ENCODE measurements at places on chromosomes 4 and X. TPM values are rescaled to one million over a fixed set of nuclear protein-coding genes. Genes with fewer than 3 reads are reported as not detected.

DNA sequence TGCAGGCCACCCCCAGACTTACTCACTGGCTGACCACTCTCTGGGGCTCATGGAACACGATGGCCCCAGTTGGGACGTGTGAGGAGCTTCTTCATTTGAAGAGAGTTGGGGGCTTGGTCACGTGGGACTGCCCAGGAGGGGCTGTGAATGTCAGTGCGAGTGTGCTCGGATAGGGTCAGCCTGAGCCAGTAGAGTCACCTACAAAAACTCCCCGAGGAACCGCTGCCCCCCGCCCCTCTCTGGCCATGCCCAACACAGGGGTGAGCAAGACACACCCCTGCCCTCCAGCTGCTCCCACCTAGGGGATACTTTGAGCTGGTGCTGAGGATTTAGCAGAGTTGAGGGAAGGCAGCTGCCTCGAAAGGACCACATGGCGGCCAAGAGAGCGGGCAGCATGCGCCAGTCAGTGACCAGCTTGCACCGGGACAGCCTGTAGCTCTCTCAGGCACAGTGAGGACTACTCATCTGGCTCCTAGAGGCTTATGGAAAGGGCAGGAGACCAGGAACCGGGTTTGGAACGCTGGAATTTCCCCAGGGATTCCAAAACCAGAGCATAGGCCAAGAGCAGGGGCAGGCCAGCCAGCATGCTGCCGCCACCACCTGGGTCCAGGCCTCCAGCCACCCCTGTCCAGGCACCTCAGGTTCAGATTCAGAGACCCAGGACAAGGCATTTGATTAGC is 8.4 kb downstream of the PNMA6E start:
- DNase-seq: no peak

GRCh38 chrX:44489515-44489914 is 53.1 kb downstream of the FUNDC1 start:
- no peak for DNase-seq

- DNase-seq: no peak
Measured at GRCh38 chr4:24197955-24198354, 308.1 kb upstream of the PPARGC1A start.

The SH3RF1 gene
- total RNA-seq: 10.1 TPM

Measured in heart right ventricle (tissue), 16 donors.